ENCODE measurements at places on chromosomes 12 and 14.

- peak; percentile 77 for DNase-seq
These were observed 17.0 kb downstream of the ZDHHC22 start for GRCh38 chr14:77124345-77125280.

GRCh38 chr12:120719496-120720233, 6.0 kb upstream of the ACADS start:
- no peak for DNase-seq

GRCh38 chr14:99425272-99425681, 55.4 kb downstream of the SETD3 start:
- no peak for DNase-seq

DNA sequence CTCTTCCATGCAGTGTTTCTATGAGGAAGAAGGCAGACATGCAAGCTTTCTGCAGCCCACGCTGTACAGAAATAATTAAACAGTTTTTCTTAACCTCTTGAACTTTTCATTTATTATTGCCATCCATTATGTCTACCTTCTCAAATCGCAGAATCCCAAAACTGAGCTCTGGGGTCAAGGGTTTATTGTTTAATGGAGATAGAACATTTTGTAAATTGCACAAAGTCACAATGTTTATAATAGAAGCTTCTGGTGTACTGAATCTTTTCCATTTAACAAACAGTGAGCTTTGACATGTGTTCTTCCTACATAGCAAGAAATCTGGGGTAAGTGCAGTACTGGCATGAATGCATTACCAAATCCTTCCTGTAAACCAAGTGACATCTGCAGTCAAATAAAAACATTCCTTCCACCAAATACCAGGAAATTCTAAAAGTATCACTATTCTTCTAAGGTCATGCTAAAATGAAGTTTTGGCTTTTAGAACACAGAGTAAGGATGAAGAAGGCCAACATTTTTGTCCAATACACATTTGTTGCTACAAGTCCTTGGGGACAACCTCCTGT, 385.3 kb upstream of the DDHD1 start:
- no peak for DNase-seq

- no peak for DNase-seq
These were observed 23.9 kb downstream of the SERPINA10 start for GRCh38 chr14:94269156-94269555.

GRCh38 chr12:49929581-49929980, 21.0 kb upstream of the AQP2 start:
- no peak for DNase-seq

- DNase-seq: peak; percentile 57
These were observed 781 bp downstream of the NPAS3 start for GRCh38 chr14:32939254-32940065.

- no peak for DNase-seq
These were observed 2.3 kb downstream of the VWF start for GRCh38 chr12:6122201-6122600.

- DNase-seq: no peak
These were observed 60.7 kb downstream of the SLC38A6 start for GRCh38 chr14:61041704-61042103.

DNA sequence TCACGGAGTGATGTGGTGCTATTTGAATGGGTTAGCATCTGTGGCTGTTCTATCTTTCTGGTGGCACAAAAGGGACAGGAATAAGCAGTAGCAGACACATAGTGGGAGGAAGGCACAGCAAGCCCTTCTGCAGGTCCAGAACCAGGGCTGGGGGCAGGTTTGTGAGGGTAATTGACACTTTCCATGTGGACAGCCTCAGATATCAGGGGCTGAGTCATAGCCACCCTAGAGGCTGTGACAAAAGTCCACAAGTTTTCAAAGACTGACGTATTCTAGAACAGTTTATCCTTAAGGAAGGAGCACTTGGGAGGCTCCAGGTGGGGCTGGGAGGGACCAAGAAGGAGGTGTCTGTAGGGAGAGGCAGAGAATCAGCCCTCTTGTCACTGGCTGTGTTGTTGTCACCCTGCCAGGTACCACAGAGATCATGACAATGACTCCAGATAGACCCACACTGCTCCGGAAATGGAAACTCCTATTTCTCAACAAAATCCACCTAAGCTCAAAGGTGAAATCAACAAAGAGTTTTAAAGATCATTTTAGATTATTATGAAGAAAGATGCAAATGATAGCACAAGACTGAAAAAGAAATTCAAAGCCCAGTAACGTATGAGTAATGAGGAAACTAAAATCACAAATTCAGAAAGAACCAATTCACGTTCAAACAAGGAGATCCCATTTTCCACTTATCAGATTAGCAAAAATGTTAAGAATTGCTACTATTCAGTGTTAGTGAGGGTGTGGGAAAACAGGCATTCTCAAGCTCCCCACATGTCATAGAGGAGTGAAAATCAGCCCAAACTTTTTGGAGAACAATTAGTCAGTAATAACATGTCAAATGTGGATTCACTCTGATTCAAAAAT, 48.3 kb downstream of the NFKBIA start:
- peak; percentile 79 for DNase-seq

GRCh38 chr14:105859717-105860614, 333.6 kb downstream of the TMEM121 start:
- DNase-seq: peak; percentile 29

- no peak for DNase-seq
These were observed 78.7 kb downstream of the FSCB start for GRCh38 chr14:44428231-44428945.

DNA sequence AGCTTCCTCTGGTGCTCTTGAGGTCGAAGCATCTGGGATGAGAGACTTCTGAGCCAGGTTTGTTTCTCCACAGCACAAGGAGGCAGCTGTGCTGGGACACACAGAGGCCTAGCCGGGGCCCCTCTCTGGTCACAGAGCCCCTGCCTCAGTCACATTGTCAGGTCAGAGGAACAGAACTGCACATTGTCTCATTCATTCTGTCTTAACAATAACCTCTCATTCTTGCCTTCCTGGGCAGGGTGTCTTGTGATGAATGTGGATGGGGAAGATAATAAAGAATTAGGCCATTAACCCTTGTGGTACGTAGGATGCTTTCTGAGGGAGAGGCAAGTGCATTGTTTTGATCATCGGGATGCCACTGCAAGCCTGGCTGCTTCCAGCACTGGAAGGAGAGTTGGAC, 29.8 kb downstream of the FNTB start:
- no peak for DNase-seq

DNA sequence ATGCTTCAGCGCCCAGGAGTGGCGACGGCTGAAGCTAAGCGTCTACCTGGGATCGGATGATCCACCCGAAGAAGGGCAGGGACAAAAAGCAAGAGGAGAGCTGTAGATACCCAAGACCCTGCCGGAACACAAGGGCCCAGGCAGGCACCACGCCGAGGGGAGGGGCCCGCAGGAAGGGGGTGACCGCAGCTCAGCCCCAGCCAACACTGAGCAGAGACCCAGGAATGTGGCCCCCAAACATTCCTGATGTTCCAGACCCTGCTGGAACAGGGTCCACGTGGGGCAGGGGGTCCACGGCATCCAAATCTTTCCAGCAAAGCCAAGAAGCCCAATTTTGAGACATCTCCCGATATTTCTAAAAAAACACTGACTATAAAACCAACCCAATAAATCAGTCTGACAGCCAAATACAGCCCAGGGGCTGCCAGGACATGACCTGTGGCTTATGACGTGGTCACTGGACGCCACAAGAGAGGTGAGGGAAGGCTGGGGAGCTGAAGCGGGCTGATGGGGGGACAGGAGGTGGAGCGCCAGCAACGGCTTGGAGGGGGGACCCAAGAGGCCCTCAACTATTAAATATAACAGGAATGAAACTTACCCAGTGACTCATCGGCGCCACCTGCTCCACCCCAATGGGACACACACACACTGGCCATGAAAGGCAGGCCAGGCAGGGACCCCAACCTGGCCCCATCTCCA, 58.9 kb downstream of the NCOR2 start:
- DNase-seq: peak; percentile 25

- no peak for DNase-seq
These were observed 268.7 kb downstream of the ZFP36L1 start for GRCh38 chr14:68523989-68524725.

- DNase-seq: no peak
These were observed 32.3 kb downstream of the FRS2 start for GRCh38 chr12:69502345-69503081.

GRCh38 chr12:116331876-116332275, 54.4 kb upstream of the MED13L start:
- DNase-seq: no peak

- no peak for DNase-seq
These were observed 46.5 kb upstream of the RTL1 start for GRCh38 chr14:100950024-100950423.

DNA sequence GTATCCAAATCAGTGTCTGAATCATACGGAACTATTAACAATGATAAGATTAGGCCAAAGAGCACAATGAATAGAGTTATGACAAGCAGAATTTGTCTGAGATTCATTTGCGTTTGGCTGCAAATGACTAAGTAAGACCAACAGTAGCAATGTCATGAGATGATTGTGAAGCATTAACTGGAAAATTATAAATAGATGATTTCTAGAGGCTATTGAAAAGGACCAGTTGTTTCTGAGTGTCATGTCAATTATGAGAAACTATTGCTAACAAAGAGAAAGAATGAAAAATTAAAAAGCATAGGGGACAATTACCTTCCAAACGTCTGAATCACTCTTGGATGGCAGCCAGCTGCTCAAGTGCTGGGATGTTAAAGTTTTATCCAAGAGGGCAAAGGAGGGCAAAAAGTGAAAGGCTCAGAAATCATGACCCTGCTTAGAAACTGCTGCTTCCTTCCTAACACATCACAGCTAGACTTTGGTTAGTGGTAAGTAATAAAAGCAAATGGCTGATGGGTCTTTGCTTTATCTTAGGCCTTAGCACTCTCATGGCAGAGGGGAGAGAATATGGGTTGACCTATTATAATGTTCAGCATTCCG, 89.0 kb downstream of the AKAP6 start:
- no peak for DNase-seq

DNA sequence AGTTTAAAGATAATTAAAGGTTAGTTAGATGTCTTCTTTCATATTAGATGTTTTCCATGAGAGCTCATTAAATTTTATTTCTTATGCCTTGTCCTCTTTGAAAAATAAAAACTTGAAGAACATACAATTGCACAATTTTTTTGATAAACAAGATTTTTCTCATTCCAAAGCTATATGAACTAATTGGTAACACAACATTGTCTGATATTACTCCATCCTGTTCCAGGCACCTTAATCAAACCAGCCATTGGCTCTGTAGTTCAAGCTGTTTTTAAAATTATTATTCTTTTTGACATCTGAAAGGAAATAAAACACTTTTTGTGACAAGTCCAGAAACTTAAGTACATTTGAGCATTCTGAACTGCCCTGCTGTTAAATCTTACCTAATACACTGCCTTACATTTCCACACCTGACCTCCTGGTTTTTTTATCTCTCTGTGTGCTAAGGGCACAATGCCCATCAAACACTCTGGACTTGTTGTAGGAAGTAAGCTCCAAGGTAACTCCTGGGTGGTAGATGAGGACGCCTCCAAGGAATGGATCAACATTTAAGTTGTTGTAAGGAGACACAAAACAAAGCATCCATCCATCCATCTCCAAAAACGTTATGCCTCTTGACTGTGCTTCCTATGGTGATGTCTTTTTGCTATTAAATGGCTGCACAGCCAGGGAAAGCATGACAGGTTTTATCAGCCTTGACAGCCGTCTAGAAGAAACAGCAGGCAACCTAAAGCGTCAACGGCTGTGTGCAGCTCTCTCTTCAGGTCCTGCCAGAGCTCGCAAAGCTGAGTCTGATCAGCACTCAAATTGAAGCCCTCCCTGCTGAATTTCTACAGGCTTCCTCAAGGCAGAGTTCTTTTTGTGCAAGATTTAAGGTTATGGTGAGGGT, 449.9 kb upstream of the FLRT2 start:
- DNase-seq: no peak

GRCh38 chr12:25184132-25184531, 10.8 kb downstream of the DNAI7 start:
- no peak for DNase-seq

GRCh38 chr12:111598637-111599452, at the start of gene ATXN2:
Gene ATXN2 (minus strand): TSS chr12:111599315. CDS start chr12:111599034, 281 bp downstream.
- DNase-seq: peak; percentile 81

DNA sequence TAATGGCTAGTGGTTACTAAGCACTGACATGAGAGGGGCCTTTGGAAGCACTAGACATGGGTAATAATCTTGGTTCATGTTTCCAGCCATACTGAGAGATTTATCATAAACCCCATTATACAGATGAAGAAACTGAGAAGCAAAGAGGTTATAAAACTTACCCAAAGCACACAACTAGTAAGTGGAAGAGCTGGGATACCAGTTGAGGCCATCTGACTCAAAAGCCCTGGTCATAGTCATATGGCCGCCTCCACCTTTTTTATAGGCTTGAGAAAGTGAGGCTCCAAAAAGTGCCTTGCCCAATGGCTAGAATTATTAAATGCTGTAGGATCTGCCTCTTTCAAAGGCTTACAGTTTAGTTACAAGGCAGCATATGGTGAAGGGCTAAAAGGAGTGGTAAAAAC, 944 bp downstream of the TXNRD1 start:
- DNase-seq: no peak

GRCh38 chr14:83697099-83697498, 1832.8 kb upstream of the FLRT2 start:
- no peak for DNase-seq

- DNase-seq: no peak
These were observed 120.3 kb upstream of the SOX5 start for GRCh38 chr12:24069532-24070395.

- DNase-seq: no peak
These were observed 21.8 kb downstream of the TSHR start for GRCh38 chr14:80977221-80977620.

DNA sequence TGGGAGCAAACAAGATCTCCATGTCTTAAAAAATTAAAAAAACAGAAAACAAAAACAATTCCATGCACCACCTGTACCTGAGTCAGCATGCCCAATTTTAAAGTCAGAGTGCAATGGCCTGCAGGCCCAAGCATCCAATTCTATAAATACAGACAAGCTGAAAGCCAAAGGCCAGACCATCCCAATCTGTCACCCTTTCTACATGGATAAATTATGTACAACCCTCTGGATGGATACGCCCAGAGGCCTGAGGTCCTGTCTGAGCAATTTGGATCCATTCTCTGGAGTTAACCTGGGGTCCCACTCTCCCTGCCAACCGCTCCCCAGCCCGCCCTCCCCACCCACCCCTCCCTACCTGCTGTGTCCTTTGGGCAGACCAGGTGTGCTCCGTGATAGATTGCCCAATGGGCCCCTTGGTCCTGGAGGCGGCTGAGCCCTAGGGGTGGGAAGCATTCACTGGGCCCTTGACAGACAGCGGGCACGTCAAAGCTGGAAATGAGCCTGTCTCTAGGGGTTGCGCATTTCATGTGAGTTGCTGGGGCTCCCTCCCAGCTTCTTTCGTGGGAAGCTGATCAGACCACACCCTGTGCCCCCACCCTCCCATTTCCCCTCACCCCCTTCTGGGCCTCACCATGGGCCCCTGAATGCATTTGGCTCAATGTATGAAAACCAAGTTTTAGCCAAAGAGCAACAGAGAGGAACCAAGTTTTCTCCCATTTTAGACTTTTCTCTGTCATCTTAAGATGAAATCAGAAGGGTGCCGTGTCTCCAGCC, 171.3 kb downstream of the BCL11B start:
- no peak for DNase-seq

Measured in activated CD4-positive, alpha-beta T cell treated with anti-CD3 and anti-CD28 coated beads for 36 hours (primary cell).